ENCODE measurements at places on chromosomes 4 and X.

DNA sequence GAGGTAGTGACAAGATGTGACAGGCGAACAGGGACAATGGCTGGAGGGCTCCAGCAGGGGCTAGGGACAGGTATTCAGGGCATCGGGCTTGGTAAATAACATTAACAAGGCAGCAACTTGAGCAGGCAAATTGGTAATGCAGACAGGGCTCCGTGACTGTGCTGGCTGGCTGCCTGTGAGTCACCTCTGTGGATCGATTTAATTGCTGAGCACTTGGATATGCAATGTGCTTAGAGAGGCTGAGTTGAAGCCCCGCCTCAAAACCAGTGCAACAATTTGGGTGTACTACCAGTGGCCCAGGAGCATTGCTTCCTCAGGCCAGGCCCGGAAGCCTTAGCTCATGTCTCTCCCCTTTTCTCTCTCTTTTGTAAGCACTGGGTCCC, 19.5 kb downstream of the CNGA2 start:
- DNase-seq = no peak

- no peak for DNase-seq
Measured at GRCh38 chr4:109032671-109033070, 269.8 kb downstream of the COL25A1 start.

DNA sequence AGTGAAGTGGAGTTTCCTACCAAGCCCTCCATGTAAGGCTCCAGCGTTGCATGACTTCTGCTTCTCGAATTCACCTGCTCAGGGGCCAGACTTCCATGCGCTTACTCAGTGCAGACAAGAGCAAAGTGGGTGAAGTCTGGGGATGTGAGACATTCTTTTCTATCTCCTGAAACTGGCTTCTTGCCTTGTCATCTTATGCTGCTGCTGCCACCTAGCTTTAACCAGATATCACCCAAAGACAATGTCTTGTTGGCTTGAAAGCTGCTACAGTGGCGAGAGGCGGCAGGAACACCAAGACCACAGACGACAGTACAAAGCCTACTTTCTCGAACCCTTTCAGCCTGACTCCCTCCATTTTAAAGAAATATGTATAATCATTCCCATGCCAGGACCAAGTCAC, 103.6 kb upstream of the ADGRG2 start:
- DNase-seq = no peak

DNA sequence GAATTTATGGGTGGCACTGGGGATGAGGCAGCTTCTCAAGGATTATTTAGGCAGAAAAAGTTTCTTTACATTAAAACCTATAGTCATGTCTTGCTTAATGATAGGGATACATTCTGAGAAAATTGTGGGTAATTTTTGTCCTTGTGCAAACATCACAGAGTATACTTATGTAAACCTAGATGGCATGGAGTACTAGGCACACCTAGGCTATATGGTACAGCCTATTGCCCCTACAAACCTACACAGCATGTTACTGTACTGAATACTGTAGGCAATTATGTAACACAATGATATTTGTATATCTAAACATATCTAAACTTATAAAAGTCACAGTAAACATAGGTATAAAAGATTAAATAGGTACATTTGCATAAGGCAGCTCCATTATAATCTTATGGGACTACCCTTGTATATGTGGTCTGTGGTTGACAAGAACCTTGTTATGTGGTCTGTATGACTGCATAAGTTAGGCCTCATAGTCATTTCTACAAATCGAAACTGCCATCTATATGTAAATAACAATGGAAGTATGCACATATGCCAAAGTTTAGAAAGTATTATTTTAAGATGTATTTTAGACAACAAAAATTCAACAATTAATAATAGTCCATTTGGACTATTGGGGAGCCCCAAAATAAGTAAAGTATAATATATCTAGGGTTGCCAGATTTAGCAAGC, 87.3 kb downstream of the CFAP299 start:
- DNase-seq = no peak

GRCh38 chr4:32962100-32962499, 2241.9 kb downstream of the PCDH7 start:
- no peak for DNase-seq

GRCh38 chr4:11805842-11806241, 377.1 kb upstream of the HS3ST1 start:
- DNase-seq = no peak

- no peak for DNase-seq
Measured at GRCh38 chrX:42869659-42870476, 91.9 kb upstream of the PPP1R2C start.

- DNase-seq = no peak
Measured at GRCh38 chr4:2289955-2290333, 28.0 kb upstream of the MXD4 start.

GRCh38 chrX:67555578-67556203, 11.9 kb downstream of the AR start:
- no peak for DNase-seq

DNA sequence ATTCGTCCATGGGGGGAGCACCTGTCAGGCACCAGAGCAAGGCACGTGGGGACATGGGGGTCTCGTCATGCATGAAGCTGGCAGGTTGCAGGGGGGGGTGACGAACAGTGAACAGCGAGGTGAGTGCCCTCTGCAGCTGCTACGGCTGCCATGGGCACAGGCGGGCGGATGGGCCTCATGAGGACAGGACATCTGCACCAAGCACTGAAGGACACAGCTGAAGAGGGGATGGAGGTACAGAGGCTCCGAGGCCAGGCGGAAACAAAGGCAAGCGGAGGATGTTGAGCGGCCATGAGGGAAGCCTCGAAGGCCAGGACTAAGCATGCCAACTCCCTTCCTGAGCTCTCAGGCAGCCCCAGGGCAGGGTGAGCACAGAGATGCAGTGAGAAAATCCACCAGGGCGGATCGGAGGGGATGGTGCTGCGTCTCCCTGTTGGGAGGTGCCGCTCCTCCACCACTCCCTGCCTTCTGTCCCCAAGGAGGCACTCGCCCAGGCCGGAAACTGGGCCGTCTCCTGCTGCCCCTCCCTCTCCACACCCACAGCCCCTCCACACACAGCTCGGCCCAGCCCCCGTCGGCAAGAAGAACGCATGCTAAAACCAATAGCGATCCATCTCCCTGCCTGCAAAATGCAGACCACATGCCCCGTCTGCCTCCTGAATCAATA, 24.6 kb downstream of the ABLIM2 start:
- DNase-seq = no peak

- no peak for DNase-seq
Measured at GRCh38 chr4:2574009-2574408, 37.6 kb downstream of the FAM193A start.

DNA sequence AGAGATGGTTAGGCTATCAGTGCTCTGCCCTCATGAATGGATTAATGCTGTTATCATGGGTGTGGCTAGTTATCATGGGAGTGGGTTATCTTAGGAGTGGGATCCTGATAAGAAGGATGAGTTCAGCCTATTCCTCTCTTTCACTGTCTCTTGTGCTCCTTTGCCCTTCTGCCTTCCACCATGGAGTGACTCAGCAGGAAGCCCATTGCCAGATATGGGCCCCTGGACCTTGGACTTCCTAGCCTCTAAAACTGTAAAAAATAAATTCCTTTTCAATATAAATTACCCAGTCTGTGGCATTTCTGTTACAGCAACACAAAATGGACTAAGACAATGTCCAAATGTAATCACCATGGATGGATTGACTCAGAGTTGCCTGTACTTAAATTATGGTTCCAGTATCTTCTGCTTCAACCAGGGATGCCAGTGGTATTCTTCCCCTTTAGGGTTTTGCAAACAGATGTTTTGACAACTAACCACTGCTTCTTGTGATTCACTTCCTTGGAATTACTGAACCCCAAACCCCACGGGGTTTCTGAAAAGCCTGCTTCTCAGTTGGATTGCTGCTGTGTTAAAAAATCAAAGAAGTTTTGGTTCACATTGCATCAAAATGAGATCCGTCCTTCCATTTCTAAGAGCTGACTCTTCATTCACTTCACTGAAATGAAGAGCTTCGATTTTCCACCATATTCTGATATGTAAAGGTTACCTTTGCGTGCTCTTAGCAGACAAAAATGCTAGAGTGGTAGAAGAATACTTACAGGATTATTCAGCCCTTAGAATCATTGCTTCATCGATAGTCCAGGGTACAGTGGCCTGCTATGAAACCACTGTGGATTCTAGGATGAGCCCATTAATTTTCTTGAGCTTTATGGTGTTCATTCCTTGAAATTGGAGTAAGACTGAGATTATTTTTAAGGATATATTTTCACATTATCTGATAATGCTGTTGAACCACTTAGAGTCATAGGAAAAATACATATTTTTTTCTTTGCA, 107.7 kb downstream of the FRMPD4 start:
- no peak for DNase-seq

GRCh38 chr4:10490996-10491395, 33.8 kb upstream of the ZNF518B start:
- no peak for DNase-seq

GRCh38 chr4:87133183-87133582, 87.2 kb downstream of the KLHL8 start:
- DNase-seq = no peak

- no peak for DNase-seq
Measured at GRCh38 chr4:145066063-145066501, 31.9 kb downstream of the ANAPC10 start.

GRCh38 chr4:151717909-151718628, 42.7 kb downstream of the GATB start:
- no peak for DNase-seq

Data from substantia nigra (tissue), 51 donors.